ENCODE measurements at places on chromosomes 3 and 15.

DNA sequence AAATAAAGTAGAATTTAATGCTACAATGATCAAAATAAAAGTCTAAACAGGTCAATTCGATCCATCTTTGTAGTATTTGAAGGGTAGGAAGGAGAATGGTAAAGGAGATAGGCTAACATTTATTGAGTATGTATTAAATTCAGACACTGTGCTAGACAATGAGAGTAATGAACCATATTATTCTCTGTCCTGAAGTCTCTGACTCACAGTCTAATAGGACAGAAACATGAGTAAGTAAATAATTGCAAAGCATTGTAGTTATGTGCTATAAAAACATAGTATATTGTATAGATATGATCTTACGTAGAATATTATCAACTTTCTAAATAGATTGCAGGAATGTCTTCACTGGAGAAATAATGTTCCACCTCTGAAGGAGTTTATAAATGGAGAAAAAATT is 64.5 kb downstream of the MDFIC2 start:
- DNase-seq = no peak

GRCh38 chr3:156443079-156443478 is 111.8 kb downstream of the SSR3 start:
- no peak for DNase-seq

DNA sequence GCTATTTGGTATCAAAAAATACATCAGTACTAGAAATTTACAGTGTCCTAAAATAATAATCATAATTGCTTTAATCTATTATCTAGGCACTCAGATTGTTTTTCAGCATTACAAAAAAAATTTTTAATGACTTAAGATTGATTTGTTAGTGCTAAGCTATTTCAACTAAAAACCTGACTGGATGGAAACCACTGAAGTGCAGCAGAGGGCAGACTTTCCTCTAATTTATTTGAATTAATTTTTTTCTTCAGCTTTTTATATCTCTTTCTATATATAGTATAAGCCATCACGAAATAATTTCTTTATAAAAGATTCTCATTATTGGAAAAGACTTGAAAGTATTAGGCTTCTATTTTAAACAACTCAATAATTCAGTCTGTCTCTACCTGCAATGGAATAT is 131.4 kb downstream of the IQCH start:
- no peak for DNase-seq

DNA sequence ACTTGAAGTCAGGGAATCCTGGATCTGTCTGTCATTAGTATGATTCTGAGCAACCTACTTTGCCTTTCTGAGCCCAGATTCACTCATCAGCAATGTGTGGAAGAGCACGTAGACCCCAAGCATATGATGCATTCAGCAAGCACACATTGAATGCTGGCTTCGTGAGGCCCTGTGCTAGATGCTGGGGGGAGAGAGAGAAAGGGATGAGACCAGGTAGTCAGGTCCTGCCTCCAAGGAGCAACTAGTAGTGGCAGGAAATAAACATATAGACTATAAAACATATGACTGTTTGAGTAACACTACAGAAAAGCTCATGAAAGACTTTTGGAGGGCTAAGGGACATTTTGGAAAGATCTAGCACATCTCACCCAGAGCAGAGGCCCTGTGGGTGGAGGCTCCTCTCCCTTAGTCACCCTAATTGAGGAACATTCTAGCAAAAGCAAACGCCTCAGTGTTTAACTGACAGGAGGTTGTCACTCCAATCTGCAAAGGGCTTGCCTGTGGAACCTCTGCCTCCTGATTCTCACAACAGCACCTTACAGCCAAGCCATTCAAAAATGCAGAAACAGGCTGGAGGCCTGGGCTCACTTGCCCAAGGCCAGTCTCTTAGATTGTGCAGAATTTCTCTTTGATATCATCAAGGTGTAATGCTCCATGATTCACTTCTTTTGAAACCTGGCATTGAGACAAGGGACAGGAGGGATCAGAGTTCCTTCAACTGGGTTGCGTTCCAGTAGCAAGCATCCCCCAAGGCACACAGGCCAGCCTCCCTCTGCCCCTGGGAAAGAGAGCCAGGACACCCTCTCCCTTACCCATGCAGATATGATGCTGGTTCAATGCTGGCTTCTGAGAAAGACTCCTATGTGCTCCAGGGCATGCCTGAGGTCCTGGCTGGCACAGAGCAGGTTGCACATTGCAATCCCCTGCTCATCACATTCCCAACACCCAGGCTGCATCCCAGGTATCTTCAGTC is 26.1 kb downstream of the STARD5 start:
- no peak for DNase-seq

DNA sequence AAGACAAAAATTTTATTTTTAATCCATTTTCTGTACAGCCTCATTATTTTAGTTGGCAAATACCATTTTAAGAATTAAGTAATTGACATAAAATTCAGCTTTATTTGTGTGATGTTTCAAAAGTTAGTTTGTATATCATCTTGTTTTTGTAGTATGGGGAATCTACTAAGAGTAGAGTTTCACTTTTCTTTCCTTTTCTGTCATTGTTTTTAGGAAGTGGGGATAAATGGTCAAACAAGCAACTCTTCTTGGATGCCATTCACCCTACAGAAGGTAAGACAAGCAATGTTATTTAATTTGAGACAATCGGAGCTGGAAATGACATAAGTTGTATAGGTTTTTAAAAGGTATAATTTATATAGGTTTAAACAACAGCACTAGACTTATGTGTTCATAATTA is 268.3 kb downstream of the BBX start:
- no peak for DNase-seq

- no peak for DNase-seq
These were observed 214.4 kb upstream of the CBLB start for GRCh38 chr3:106083207-106083606.

GRCh38 chr3:129030611-129031010 is 29.5 kb downstream of the EFCC1 start:
- no peak for DNase-seq

DNA sequence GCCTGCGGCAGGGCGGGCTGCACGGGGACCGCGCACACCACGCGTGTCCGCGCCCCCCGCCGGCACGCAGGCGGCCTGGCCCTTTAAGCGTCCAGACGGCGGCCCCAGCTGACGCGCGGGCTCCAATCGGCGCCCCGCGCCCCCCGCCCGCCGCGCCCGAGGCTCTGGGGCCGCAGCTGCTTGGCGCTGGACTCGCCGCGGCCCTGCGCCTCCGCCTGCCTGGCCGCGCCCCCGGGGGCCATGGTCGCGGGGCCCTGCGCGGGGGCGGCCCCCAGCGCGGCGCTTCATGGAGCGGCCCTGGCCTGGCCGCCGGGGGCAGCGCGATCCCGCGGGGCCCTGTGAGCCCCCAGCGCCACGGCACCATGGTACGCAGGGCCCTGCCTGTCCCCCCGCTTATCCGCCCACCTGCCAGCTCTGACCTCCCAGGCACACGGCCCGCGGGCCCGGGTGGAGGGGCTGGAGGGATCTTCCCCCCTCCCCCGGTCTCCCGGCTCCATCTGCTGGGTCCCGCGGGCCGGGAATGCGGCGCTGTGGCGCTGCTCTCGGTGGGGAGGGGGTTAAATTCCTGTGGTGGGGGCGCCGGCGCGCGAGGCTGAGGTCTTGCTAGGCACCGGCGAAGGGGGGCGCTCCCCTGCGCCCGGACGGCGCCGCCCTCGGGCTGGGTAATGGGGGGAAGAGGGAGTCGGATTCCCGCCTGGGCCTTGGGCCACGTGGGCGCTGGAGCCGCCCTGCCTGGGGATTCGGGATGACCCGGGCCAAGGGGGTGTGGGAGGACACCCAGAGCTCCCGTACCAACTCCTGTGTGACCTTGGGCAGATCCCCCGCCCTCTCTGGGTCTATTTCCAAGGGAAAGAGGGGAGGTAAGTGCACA is 1.1 kb downstream of the ZBTB47 start:
- DNase-seq = no peak

DNA sequence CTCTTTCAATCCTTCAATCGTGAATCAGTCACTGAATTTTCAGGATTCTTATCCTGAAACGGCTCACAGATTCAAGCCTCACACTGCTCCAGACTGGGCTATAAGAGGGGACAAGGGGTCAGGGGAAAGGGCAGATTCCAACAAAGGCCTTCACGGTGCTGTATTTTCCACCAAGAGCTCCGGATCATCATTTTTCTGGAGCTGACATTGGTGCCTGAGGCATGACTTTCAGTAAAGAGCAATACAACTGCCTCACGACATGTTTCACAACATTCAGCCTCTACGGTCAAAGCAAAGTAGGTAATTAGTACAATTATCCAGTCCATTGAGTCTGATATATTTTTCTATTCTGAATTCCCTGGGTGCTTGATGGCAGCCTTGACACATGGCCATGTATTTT is 185.0 kb upstream of the PRICKLE2 start:
- DNase-seq = no peak

- no peak for DNase-seq
These were observed 10.3 kb upstream of the ZBED2 start for GRCh38 chr3:111605493-111605892.

- no peak for DNase-seq
These were observed 10.5 kb downstream of the LRRK1 start for GRCh38 chr15:100929641-100930042.

DNA sequence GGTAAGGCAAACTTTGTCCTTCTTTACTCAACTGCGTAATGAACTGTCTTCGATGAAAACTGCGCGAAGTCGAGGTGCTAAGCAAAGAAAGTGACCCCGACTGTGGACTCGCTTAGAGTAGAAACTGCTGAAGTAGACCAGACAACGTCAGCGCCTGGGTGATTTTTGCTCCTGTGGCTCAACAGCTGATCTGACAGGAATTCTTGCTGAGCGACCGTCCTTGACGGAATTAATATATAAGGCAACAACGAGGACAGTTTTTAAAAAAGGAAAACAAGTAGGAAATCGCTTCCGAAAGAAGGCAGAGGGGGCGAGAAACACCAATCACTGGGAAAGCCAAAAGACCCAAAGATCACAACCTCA is 541 bp downstream of the RPS27L start:
- no peak for DNase-seq
